Effector memory CD4-positive, alpha-beta T cell (primary cell): ENCODE measurements at places on chromosomes 5 and 9.
A peak's percentile ranks its signal among the peaks of the same experiment; 100 is the strongest.

DNA sequence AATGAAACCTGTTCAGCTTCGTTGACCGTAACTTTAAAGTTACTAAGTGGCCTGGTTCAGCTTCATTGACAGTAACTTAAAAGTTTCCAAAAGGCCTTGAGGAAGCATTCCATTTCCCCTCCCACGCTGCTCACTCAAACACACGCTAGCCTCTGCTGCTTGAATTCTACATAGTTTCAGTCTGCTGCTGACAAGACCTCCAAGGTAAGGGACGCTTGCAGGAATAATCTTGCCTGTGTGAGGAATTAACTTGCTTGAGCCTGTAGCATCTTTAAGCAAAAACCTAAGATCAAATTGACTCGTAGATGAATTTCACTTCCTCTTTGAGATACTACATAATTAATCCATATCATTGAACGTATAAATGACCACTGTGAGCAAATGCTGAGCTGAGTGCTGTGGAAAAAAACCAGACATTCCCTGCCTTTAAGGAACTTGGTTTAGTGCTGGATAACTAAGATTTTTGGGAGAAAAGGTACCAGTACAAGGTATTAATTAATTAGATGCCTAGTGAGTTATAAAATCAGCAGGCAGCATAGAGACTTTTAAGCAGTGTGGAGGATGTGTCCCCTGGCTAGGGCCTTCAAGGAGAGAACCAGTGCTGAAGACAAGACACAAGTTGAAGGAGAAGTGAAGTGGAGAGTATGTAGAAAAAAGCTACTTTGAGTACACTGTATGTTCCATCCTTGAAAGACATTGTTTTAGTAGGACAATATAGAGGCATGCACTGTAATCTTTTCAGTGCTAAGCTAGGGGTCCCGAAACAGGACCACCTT, 39.2 kb downstream of the GRAMD2B start:
- DNase-seq = no peak

DNA sequence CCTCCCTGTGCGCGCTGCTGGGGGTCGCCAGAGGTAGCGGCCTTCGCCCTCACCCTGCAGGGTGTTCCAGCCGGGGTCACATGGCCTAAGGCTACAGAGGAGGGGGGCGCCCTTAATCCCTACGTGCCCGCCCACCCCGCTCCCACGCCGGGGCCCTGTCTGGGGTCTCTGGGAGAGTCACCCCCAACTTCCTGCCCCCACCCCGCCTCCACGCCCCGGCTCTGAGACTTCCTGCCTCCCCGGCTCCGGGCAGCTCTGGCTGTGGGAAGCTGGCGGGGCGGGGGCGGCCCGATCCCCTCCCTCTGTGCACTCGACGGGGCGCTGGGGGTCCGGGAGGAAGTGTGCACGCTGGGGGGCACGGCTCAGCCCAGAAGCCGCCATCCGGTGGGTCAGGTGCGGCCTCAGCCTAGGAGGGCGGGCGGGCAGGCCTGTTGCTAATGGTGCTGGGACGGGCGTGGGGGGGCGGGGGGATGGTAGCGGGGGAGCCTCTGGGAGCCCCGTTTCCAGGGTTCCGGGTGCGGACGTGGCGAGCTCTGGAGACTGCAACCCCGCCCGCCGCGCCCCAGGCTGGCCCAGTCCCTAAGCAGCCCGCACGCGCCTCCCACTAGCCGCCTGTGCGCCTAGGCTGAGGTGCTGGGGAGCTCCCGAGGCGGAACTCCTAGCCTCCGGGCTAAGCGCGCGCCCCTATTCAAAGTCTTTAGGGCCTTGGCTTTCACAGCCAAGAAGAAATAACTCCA, 61.6 kb downstream of the CXXC5 start:
- no peak for DNase-seq

- no peak for DNase-seq
Measured at GRCh38 chr5:143767162-143767561, 44.8 kb upstream of the HMHB1 start.

DNA sequence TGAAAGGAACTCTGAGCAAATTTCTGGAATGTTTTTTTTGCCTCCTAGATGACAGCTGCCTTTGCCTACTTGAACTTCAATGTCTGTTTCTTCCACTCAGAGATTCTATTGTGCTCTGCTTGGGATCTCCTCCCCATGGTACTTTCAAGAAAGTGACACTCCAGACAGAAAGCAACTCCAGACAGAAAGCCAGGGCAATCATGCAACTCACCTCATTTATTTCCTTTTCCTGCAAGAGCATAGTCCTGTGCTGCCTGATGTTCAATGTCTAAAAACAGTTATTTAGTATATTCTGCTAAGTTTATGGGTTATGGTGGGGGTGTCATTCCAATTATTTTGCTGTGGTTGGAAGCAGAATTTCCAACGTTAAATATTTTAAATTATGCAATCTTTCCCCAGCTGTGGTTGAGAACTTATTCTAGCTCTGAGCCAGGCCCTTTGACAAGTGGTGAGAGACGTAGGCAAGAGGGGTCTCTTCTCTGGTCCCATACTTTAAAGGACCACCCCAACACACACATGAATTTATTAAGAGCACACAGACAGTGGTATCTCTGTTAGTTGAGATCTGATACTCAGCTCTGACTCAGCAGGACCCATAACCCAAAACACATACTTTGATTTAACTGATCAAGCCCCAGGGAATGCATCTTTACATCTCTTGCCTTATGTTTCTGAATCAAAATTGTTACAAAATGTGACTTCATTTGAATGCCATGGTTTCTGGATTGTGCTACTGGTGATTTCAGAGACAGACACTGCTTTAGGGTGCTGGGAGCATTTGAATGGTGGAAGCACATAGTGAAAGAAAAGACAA, 39.5 kb upstream of the MAMDC2 start:
- DNase-seq = no peak

GRCh38 chr9:17045381-17045940, 89.4 kb upstream of the CNTLN start:
- no peak for DNase-seq

GRCh38 chr5:180105827-180106312, 34.3 kb upstream of the RNF130 start:
- no peak for DNase-seq

GRCh38 chr5:60677850-60678664, 21.9 kb downstream of the DEPDC1B start:
- no peak for DNase-seq

DNA sequence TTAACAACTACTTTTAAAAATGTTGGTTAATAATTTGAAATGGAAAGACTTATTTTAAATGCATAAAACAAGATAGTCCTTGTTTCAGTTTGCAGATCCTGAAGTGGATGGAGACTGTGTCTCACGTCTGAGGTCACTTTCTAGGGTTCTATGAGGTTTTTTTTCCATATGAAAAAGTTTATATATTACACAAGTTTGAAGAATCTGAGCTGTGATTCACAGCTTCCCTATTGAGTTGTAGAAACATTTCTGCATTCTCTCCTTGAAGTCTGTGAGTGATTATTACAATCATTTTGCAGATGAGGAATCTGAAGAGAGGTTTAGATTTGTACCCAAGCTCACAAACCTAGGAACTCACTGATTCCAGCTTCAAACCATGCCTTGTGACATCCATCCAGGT, 442.5 kb upstream of the KLF4 start:
- DNase-seq = no peak

- DNase-seq = no peak
Measured at GRCh38 chr9:95494022-95494415, 22.8 kb downstream of the PTCH1 start.

- no peak for DNase-seq
Measured at GRCh38 chr9:112555101-112555643, 68.5 kb downstream of the KIAA1958 start.

DNA sequence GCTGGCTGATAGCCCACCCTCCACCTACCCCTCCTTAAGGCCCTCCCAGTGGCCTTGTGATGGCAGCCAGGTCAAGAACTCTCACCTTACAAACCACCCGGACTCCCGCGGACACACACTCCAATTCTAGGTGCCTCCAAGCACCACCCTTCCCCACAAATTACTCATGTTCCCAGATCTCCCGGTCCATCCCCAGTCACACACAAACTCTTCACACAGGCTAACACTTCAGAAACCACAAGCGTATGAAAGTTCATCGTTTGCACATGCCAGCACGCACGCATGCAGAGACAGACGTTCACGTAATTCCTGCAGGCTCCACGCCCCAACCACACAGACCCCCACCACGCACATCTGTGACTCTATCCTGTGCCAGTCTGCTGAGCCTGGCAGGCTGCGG, 18.0 kb downstream of the NR5A1 start:
- DNase-seq = no peak

- DNase-seq = no peak
Measured at GRCh38 chr9:113528088-113528487, 64.6 kb downstream of the RGS3 start.

DNA sequence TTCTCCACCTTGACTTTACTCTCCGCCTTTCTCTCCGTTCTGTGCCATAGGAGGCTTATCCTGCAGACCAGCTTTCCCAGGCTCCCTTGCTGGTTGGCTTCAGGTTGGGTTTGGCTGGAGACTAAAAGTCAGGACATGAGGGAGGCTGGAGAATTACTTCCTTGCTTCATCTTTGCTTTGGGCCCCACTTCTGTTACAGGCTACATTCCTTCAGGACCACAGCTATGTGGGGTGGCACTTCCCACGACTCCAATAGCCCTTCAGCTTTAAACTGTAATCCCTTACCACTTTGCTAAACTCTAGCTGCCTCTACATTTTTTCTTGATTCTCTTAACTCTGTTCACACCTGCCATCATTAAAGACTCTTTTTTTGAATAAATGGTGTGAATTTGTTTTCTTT, 186.7 kb upstream of the NR4A3 start:
- DNase-seq = no peak

DNA sequence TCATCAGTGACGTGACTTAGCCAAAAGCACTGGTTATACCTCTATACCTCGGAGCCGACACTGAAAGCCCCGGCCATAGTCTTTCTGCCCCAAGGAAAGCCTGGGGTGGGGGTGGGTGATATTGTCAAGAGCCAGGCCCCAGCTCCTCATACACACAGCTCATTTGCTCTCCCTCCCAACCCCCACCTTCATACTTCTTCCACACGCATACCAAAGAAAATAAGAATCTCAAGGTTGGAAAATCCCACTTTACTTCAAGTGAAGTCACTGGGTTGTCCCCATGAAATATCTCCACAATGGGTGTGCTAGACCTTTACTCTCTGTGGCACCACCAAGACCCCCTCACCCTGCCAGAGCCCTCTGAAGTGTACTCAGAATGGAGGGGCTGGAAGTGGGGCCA, 27.1 kb upstream of the MGAT1 start:
- DNase-seq = no peak

DNA sequence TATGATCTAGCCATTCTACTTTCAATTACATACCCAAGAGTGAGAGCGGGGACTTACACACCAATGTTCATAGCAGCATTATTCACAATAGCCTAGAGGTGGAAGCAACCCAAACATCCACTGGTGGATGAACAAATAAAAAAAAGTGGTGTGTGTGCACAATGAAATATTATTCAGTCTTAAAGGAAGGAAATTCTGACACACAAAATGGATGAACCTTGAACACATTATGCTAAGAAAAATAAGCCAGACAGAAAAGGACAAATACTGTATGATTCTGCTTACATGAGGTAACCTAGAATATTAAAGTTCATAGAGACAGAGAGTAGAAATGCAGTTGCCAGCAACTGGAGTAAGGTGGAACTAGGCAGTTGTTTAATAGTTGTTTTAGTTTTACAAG, 22.1 kb downstream of the ETF1 start:
- no peak for DNase-seq

DNA sequence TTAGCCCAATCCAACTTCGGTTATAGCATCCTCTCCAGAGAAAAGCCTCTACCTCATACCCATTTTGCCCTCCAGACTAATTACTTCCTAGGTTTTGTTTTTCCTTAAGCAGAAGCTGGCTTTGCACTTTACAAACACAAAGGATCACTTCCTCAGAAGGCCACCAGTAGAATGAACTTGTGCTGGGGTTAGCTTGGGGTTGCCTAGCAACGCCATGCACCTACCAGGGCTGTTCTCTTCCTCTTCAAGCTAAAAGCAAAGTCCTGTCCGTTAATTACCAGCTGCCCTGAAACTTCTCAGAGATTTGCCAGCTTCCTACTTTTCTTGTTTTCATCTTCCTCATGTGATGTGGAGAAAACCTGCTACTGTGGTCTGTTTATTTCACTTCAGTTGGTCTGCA, 132.0 kb upstream of the WWC1 start:
- DNase-seq = no peak

DNA sequence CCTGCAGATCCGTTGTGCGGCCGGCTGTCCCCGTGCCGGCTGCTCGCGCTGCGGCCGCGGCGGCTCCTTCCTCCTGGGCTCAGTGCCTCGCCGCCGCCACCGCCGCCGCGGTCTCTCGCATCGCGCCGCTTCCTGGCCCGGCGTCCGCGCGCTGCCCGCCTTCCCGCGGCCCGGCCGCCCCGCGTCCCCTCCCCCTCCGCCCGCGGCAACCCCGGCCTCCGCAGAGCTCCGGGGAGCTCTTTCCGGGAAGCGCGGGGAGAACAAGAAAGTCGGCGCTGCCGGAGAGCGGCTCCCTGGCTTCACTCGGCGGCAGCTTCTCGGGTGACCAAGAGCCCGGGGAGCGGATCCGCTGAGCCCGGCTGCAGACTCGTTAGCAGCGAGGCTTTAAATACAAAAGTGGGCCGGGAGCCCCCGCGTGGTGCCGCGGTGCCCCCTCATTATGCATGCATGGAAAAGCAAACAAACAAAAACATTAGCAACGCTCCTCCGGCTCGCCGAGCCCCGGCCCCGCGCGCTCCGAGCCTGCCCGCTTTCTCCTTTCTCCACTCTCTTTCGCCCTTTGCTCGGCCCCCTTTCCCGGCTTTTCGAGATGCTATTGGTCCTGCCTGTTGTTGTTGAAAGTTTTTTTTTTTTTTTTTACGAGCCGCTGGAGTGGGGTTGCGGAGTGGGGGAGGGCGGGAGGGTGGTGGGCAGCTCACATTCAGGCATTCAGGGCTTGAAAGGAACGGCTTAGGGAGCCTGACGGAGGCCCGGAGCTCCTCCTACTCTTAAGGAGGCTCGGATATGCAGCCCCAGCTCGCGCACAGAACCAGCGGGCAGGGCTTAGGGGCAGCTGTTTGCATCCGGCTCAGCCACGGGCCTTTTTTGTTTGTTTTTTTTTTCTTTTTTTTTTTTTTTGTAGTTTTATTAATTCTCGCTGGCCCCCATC, at the start of gene GAS1:
TSS of gene GAS1 (minus strand) at position 361 of the 928 bp plus-strand sequence. CDS start 727 bp downstream, outside the sequence.
- DNase-seq = peak; percentile 55

DNA sequence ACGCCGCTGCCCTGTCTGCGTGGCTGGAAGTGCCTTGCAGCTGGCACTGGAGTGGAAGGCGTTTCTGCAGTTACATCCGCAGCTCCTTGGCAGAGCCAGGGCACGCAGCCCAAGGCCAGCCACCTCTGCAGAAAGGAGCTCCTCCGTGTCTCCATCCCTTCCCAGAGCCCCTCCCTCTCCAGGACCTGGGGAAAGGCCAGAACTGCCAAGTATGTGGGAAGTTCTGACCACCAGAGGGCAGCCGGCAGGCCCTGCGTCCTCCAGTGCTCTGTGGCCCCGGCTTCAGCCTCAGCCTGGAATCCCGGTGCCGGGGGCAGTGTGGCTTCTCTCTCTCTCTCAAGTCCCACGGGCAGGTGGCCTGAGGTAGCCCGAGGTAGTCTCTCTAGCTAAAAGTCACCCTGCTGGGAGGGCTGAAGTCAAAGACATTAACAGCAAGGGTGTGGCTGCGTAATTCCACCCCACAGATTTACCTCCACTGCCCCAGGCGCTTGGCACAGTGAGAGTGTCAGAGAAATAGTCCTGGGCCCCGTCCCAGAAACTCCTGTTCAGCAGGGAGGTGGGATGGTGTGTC, 101.7 kb upstream of the FCN2 start:
- DNase-seq = no peak

- no peak for DNase-seq
Measured at GRCh38 chr5:52725808-52726207, 61.9 kb upstream of the ITGA1 start.
